Stimulated activated CD4-positive, alpha-beta T cell treated with anti-CD3 and anti-CD28 coated beads, Interleukin-4, amount 100 ng/mL, for 24 hours (primary cell): ENCODE measurements at places on chromosomes 16 and 17.
A peak's percentile ranks its signal among the peaks of the same experiment; 100 is the strongest.

- no peak for DNase-seq
Measured at GRCh38 chr16:86258713-86259112, 251.6 kb upstream of the FOXF1 start.

GRCh38 chr16:65271996-65272395, 150.1 kb upstream of the CDH11 start:
- no peak for DNase-seq

DNA sequence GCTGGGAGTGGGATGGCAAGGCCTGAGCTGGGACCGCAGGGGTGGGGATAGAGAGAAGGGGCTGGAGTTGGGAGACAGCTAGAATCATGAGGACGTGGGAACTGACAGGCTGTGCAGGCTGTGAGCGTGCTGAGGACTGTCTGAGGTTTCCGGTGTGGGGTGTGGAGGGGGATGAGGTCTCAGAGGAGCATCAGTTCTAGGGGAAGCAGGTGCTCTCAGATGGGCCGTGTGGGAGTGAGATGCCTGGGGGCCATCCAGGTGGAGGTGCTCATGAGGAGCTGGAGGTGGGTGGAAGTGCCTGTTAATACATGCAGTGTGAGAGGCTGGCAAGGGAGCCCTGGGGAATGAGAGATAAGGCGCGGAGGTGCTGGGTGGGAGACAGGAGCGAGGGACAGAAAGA, 27.2 kb downstream of the HASPIN start:
- peak; percentile 35 for DNase-seq

- no peak for DNase-seq
Measured at GRCh38 chr17:45578516-45579455, 88.3 kb upstream of the PLEKHM1 start.

- DNase-seq = no peak
Measured at GRCh38 chr17:28841901-28842281, 699 bp downstream of the FAM222B start.

DNA sequence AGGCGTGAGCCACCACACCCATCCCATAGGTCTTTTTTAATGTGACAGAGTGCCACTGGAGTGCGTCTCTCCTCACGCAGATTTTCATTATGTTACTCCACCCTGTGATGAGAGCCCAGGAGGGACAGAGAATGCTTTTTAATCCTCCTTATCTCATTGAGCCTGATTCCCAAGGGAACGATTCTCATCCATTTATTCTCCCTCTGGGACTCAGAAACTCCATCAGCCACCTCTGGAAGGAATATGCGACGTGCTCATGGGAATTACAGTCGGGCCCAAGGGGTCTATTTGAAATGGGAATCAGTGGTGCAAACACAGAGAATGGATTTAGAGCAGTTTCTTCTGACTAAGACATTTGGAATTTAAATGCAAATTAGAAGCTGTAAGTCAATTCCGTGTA, 155.9 kb upstream of the HSBP1 start:
- no peak for DNase-seq

GRCh38 chr17:51601622-51602261, 341.4 kb downstream of the UTP18 start:
- no peak for DNase-seq

- DNase-seq = peak; percentile 48
Measured at GRCh38 chr16:12455287-12455798, 348.3 kb downstream of the CPPED1 start.

DNA sequence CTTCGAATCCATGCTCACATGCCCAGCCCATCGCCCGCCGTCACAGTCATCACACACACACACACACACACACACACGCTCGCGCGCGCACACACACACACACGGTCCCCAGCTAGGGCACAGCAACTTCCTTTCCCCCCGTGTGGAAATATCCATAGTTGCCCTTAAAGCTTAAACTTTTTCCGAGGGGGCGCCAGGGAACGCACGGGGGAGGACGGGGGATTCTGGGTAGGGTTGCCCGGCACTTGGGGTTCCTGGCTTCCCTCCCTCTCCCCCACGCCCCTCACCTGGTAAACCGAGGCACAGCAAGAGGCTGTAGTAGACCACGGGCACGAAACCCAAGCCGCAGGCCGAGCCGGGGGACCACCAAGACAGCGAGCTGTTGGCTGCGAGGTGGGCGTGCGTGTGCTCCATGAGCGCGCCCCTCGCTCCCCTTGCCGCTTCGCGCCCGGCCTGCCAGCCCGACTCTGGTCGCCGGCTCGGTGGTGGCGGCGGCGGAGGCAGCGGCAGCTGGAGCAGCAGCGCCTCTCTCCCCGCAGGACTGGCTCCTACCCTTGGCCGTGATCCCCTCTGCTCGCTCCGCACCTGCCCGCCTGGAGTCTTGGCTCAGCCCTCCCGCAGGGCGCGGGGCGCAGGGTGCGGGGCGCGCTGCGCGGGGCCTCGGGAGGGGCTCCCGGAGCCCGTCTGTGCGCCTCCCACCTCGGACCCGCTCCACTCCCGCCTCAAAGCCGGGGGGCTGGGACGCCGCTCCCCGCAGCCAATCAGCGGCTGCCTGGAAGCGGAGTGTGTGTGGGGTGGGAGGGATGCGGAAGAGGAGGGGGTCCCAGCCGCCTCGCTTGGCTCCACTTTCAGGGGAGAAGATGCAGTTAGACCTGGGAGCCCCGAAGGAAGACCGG, at the start of gene GPR139:
Gene GPR139, minus strand, starts transcription at position 688 of the 896 bp plus-strand sequence. Its CDS starts 274 bp downstream, at position 414.
- no peak for DNase-seq

- peak; percentile 60 for DNase-seq
Measured at GRCh38 chr17:78993241-78993956, 13.7 kb upstream of the LGALS3BP start.

DNA sequence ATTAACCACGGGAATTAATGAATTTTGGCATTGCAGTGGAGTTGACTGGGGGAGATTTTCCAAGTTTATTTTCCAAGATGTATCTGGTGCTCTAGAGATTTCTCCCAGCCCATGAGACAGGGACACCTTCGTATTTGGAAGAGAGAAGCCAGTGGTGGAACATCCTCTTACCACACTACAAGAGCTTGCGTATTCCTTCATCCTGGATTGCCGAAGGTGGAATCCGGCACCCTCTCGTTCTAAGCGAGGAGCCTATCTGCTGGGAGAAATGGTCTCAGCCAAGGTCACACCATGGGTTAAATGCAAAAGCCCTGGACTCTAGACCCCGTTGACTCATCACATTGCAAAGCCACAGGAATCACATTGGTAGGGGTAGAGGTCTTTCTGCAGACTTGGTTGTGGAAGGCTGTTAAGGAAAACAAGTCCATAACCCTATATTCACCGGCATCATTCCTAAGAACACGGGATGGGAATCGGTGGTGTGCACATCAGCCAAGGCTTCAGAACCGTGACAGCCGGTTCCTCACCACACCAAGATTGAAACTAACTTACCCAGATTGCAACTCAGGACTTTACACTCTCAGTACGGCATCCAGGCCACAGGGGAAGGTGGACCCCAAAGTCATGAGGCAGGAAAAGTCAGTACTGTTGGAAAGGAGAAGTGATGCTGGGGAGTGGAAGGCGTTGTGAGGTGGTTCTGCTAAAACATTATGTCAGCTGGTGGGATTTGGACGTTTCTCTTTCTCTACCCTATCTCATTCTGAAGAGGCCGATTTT, 259.8 kb downstream of the CPPED1 start:
- DNase-seq = no peak

- peak; percentile 22 for DNase-seq
Measured at GRCh38 chr16:50735629-50736122, 6.2 kb upstream of the CYLD start.

DNA sequence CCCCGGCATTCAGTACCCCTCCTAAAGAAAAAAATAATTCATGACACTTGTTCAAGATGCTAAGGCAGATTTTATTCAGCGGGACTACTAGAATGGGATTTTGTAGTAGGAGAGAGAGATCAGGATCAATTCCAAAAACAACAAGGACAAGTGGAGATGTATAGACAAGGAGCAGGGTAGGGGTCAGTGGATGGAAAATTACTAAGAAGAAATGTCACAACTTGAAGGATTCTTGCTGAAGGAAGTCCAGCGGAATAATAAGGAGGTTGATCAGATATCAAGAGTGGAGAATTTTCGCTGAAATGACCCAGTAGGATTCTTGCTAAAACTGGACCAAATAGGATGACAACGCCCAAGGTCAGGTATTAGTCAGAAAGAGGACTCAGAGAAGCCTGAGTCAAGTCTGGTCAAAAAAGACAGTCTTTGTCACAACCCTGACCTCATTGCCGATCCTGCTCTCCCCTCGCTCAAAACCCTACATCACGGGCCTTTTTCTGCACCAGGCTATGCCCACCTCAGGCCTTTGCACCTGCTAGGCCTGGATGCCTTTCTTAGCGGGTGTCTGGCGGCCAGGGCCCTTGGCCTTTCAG, 36.9 kb downstream of the MMD start:
- DNase-seq = no peak

GRCh38 chr16:12900599-12901203, 697 bp upstream of the SHISA9 start:
- DNase-seq = no peak

DNA sequence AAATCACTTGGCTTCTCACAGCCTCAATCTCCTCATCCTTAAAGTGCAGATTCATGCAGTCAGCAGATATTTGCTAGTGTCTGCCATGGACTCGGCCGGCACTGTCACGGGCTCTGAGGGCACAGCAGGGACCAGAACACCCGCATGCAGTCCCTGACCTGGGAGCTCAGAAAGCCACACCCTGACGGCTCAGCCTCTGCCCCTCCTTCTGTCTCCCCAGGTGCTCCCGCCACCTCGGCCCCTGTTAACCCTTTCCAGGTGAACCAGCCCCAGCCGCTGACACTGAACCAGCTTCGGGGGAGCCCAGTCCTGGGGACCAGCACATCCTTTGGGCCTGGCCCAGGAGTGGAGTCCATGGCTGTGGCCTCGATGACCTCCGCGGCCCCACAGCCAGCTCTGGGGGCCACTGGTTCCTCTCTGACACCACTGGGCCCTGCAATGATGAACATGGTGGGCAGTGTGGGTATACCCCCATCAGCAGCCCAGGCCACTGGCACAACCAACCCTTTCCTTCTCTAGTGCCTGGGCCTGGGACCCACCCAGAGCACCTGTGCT, 28.7 kb downstream of the B9D1 start:
- no peak for DNase-seq

DNA sequence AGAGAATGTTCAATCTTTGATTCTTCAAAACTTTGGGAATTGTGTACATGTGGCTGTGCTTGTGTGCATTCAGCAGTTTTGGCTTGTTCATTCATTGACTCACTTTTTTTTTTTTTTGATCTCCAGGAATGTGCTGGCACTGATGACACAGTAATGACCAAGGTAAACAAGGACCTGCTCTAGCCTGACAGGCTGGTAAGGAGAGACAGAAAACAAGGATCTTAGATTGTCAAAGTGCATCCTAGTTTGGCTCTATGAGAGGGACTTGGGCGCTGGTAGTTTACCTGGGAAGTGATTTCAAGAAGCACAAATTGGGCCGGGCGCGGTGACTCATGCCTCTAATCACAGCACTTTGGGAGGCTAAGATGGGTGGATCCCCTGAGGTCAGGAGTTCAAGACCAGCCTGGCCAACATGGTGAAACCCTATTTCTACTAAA, 233.1 kb upstream of the WSCD1 start:
- no peak for DNase-seq

GRCh38 chr17:12365805-12366204, 299.9 kb upstream of the MYOCD start:
- no peak for DNase-seq

GRCh38 chr17:75652934-75653549, 13.9 kb downstream of the RECQL5 start:
- DNase-seq = peak; percentile 8

DNA sequence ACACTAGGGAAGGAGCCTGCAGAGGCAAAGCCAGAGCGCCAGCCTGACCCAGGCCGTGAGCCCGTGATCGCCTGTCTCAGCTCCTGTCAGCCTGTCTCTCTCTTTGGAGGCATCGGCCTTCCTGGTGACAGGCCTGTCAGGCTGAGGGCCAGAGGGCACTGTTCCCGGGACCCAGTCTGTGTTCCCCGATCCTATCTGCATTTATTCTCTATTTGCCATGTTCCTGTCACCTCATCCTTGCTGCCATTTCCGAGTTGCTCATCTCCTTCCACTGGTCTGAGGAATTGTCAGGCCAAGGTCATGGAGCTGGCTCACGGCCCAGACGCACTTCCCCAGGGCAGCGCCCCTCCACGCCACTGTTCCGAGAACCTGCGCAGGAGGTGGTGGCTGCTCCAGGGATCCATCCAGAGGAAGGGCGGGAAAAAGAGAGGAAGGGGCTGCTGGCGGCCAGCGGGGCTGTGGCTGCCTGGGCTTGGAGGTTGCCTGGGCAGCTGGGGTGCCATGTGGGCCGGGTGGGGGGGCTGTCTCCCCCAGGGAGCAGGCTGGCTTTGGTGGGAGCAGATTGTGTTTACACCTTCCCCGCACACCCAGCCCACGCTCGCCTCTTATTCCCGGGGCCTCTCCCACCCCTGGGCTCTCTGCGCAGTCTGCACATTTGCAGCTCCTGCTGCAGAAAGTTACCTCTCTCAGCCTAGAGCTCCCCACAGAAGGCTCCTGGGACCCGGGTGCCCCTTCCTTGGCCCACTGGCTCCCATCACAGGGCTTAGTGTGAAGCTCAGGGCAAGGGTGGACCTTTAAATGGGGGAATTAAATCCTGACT, 4.9 kb downstream of the PRCD start:
- DNase-seq = no peak

DNA sequence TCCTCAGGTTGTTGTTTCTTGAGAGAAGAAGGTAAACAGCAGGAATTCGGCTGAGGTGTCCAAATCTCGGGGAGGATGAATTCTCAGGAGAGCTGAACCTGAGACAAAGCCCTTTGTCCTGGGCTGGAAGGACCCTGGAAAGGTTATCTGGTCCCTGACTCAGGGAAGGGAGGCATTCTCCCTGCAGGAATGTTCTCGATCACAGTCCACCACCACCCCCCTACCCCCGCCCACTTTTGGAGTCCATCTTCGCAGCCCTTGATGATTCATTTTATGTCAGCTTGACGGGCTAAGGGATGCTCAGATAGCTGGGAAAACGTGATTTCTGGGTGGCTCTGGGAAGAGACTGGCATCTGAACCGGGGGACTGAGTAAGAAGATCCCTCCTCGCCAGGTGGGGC, 1.4 kb upstream of the CEP295NL start:
- DNase-seq = no peak

GRCh38 chr16:56980792-56981724, 8.3 kb upstream of the NLRC5 start:
- no peak for DNase-seq

DNA sequence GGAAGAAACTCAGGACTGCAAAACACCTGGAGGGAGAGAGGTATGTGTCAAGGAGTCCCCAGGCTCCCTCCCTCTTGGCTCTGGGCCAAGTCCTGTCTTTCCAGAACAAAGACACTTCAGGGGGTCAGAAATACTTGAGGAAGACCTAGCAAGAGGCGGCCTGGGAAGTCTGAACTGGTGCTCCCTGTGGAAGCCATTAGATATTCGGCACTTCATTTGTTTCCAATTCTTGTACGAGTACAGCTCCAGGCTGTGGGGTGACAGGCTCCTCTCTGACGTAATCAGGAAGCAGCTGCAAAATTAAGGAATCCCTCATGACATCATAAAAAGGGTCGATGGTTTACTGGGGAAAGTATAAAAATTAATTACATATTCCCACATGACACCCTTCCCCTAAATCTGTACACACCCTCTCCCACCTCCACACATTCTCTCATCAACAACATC, 108.7 kb downstream of the SMG6 start:
- no peak for DNase-seq

- DNase-seq = no peak
Measured at GRCh38 chr16:86899151-86899550, 320.8 kb downstream of the FOXL1 start.

- no peak for DNase-seq
Measured at GRCh38 chr17:45087504-45087975, 26.4 kb downstream of the NMT1 start.
